ENCODE measurements at places on chromosomes 11 and 22. TPM values are rescaled to one million over a fixed set of nuclear protein-coding genes. Genes with fewer than 3 reads are reported as not detected.

Gene PARVG
- 3.0 TPM for polyA plus RNA-seq

Gene DBX1
- not detected for polyA plus RNA-seq

Gene SCARF2
- polyA plus RNA-seq, result 27.6 TPM

Gene TRAF6
- 13.5 TPM for polyA plus RNA-seq

Gene MPZL3
- 5.2 TPM for polyA plus RNA-seq

Gene MMP1
- 1.1 TPM for polyA plus RNA-seq

Gene OR51B5
- 0.59 TPM for polyA plus RNA-seq

Gene FXYD6
- polyA plus RNA-seq, result 136 TPM

Gene HSPB2
- polyA plus RNA-seq, result 5.4 TPM

Gene PYGM
- 3.8 TPM for polyA plus RNA-seq

Gene GAL3ST1
- 7.3 TPM for polyA plus RNA-seq

Gene C11orf68
- polyA plus RNA-seq, result 31.1 TPM

GRCh38 chr11:107592813-107593212 is 1.9 kb downstream of the ELMOD1 start:
- DNase-seq, result no peak

GRCh38 chr11:102254047-102254446 is 63.2 kb upstream of the BIRC3 start:
- no peak for DNase-seq

GRCh38 chr11:129163714-129164164 is 28.4 kb downstream of the ARHGAP32 start:
- no peak for DNase-seq

- no peak for DNase-seq
These were observed 1.9 kb upstream of the DEPDC7 start for GRCh38 chr11:33013755-33014154.

DNA sequence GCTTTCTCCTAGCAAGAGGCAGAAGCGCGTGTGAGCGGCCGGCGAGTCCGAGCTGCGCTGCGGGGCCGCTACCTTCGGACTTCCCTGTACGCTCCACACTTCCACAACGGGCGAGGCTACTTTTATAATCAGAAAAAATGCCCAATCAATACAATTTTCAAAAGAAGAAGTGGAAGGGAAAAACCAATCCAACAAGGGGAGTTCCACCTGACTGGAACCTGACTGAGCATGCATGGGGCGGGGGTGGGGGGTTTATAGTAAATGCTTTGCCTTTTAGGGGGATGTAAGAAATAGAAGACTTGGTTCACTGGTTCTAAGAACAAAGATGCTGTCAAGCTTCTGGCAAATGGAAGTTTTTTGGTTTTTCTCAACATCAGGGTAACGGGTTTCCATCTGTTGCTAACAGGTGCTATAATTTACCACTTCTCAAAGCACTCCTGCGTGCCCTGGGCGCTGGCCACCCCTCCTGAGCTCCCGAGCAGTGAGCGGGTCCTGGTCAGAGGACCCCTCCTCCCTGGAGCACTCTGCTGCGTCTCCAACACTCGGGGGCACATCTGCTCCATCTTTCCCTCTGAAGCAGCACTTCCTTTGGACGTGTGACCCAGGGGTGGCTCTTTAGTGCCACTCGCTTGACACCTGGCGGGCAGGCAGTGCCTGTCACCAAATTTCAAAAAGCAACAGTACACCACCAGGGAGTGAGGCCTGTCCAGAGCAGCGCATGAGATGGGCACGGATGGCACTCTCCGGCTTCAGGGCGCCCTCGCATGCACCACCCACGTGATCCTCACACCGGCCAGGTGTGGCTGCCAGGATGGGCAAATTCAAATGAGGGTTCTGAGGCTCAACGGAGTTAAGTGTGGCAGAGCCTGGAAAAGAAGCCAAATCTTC is 21.6 kb upstream of the BID start:
- peak; percentile 71 for DNase-seq

DNA sequence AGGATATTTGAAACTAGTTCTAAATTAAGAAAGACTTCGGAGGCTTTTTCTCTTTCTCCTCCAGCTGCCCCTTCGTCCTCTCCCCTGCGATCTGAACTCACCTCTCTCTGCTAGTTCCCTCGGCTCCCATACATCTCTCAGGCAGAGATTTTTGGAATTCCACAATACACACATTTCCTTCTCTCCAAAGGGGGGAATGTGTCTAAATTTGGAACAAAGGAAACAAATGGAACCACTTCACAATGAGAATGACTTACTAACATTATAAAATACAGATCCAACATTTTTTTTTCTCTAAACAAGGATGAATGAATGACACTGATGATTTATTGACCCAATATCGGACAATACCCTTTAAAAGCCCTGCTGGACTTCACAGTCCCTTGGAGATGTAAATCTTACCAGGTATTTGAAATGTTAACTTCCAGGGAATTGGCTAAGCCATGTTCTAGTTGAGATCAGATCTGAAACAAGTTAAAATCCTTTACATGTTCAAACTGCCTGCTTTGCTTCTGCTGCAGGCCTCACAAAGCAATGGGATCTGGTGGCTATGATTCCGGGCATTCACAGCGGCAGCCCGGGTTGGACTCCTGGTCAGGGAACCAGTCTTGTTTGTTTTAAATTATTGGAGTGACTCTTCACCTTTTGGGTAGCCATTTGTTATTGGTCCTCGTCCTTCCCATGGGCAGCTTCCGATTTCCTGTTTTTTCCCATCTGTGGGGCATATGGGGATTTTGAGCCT is 20.5 kb upstream of the GSTP1 start:
- no peak for DNase-seq

GRCh38 chr11:8207080-8208000 is 38.5 kb upstream of the RIC3 start:
- DNase-seq, result no peak

DNA sequence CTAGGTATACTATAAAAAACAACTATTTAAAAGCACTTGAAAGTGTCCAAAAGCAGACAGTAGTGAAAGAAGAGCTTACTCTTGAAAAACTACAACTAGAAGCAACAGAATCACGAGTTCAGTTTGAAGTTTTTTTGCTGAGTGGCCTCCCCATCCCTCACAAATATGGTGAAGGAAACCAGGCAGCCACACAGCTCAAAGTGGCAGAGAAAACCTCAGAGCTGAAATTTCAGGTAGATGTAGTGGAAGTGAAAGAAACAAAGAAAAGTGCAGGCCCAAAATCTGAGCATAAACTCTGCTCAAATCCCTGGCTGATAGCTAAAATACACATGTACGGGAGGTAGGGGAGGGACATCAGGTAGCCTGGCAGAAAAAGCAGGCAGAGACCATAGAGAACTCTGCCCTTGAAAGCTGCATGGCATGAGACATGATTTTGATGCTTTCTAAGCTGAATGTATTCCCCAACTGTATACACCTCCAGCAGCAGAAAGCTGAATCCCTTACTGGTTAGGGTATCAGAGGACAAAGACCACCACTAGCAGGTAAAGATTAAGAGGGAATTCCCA is 12.1 kb downstream of the BTBD10 start:
- DNase-seq, result no peak

GRCh38 chr11:235180-235579 is 962 bp downstream of the SIRT3 start:
- no peak for DNase-seq

DNA sequence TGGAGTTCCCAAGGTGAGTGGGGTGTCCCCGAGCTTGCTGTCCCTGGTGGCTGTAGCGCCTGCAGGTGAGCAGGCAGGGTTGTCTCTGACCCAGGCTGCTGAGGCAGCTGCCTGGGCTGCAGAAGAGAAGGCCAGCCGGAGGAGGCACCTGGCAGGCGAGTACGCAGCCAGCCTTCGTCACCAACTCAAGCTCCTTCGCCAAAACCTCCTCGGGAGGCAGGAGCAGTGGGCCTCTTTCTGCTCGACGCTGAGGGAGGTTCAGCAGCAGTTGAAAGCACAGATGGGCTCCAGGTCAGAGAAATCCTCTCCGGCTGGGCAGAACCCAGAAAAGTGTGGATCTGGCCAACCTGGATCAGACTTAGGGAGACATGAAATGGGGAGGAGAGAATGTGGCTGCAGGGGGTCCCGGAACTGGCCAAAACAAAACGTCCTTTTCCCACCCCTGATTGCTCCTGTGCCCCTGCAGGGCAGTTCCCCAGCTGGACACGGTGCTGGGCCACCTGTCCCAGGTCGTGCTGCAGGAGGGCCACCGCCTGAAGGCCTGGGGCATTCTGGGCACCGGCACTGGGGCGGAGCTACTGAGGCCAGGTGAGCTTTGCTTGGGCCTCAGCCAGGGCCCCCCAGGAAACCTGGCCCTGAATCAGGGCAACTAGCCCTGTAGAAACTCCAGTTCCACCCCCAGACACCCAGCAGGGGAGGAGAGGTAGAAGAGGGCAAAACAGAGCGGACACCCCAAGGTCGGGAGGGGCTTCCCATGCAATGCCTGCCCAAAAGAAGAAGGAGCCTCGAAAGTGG is 56.7 kb downstream of the BTG4 start:
- no peak for DNase-seq

- DNase-seq, result no peak
These were observed 18.2 kb downstream of the USP28 start for GRCh38 chr11:113856966-113857759.

DNA sequence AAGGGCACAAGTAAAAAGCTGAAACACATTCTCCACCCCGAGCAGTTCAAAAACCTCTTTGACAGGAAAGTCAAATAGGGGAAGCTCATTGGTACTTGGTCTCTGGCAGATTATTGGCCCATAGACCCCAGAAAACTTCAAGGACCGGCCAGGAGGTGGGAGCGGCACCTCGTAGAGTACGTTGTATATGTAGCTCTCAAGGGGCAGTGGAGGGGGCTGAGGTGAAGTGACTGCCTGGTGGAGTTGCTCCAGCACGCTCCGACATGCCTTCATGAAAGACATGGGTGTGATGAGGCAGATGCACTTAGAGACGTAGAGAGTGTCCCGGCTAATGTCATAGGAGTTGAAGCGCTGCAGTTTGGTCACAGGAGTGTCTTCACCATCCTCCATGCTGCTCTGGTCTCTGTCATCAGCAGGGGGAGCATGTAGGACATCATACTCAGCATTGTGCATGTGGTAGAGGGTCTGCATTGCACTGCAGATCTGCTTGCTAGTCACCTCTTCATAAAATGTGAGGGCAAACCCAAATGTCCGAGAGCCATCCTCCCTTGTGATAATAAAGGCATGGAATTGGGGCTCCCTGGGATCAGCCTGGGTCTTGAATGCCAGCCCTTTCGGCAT is 61.3 kb downstream of the DENND5A start:
- peak; percentile 26 for DNase-seq

- DNase-seq, result no peak
These were observed 14.0 kb downstream of the RPUSD4 start for GRCh38 chr11:126197277-126197939.

GRCh38 chr11:69959461-69959860 is 118.7 kb upstream of the ANO1 start:
- DNase-seq, result no peak

GRCh38 chr22:44505796-44506354 is 7.8 kb upstream of the RTL6 start:
- no peak for DNase-seq

DNA sequence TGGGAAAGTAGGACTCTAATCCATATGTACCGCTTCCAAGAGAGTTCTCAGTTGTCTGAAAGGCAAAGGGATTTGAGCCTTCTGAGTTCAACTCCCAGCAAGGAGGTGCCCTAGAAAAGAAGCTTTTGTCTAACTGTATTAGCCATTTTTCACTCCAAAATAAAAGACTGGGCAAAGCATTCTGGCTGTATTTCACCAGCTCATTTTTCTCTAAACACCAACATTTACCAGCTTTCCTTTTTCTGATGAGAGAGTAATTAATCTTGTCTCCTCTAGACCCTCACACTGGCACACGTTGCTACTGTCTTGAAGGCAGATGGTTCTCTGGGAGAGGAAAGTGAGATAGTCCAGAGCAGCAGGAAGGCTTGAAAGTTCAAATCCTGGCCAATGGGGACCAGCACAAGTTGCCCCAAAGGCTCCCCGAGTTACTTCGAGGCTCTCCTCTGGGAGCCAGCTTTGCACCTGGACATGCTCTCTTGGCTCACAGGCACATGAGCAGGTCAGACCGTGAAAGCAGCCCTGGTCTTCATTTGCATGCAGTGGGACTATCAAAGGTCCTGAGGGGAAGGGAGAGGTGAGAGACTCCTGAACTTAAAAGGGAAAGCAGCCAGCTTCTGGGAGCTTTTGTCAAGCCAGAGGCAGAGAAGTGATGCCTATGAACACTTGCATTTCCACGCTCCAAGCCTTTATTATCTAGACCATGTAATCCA is 100.0 kb downstream of the NTM start:
- DNase-seq, result no peak

DNA sequence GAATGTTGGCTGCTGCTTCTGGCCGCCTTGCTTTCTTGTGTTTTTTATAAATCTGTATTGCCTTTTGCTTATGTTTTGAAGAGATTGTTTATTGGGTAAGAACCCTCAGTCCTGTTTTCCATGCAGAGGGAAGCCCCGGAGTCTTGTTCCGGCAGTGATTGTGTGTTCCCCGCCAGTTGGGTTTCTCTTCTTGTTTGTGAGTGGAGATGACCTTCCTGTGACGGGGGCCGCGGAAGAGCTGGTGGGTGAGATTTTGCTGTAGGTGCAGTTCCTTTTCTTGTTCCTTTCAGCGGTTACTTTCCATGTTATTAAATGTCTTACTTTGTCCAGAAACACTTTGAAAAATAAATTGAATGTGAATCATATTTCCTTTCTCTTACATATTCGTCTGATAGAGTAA is 8.3 kb downstream of the TBC1D22A start:
- peak; percentile 51 for DNase-seq

- no peak for DNase-seq
These were observed 17.4 kb downstream of the BMAL1 start for GRCh38 chr11:13294771-13295579.

- DNase-seq, result no peak
These were observed 72.9 kb downstream of the CTTN start for GRCh38 chr11:70471254-70471653.

GRCh38 chr11:108524422-108524821 is 26.2 kb upstream of the POGLUT3 start:
- DNase-seq, result no peak

DNA sequence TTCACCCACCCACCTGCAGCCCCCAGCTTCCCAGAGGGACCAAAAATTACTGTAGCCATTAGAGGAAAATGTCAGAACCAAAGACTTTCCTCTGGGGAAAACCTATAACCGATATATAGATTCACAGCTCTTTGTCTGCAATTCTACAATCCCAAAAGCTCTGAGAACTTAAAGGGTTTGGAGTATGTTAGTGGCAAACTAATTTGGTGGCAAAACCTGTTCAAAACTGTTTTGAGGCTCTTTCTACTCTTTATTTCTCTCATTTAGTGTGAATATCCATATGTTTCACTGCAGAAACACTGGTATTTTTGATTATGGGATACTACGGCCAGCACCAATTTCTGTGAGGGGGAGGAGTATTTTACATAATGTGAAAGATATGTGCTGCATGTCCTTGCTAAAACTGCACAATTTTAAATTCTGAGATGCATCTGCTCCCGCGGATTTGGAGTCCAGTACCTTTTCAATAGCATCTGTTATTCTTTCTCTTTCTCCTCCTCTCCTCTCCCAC is 87.5 kb upstream of the MTNR1B start:
- DNase-seq, result no peak

- DNase-seq, result no peak
These were observed 59.4 kb upstream of the CHRM4 start for GRCh38 chr11:46450846-46451477.

- no peak for DNase-seq
These were observed 14.5 kb downstream of the MAP6 start for GRCh38 chr11:75654314-75654713.

Data from left lung (tissue), 14 donors.